Occipital lobe (tissue), 3 donors: ENCODE measurements at places on chromosomes 12 and 14. TPM values are rescaled to one million over a fixed set of nuclear protein-coding genes. Genes with fewer than 3 reads are reported as not detected.

DNA sequence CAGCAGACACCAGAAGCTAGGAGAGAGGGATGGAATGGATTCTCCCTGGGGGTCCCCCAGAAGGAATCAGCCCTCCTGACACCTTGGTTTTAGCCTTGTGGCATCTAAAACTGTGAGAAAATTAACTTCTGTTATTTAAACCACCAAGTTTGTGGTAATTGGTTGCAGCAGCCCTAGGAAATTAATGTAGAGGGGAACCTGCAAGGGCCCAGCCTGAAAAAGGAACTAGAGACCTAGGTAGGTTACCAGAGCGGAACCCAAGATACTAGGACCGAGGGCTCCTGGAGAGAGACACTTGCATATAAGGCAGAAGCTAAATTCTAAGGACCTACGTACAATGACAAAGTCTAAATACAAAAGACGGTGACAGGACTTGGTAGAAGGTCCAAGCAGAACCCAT, 8.1 kb upstream of the DENND5B start:
- DNase-seq: no peak

- DNase-seq: no peak
Measured at GRCh38 chr14:101202627-101203404, 299.3 kb upstream of the RTL1 start.

GRCh38 chr12:19624491-19624890, 185.2 kb downstream of the AEBP2 start:
- no peak for DNase-seq

- DNase-seq: no peak
Measured at GRCh38 chr12:132229193-132229760, 85.0 kb downstream of the NOC4L start.

Gene SLC10A1
- total RNA-seq: not detected
